Astrocyte of the hippocampus (primary cell): ENCODE measurements at places on chromosomes 11 and 22.

GRCh38 chr11:942823-943222 is 17.2 kb downstream of the AP2A2 start:
- peak; percentile 71 for DNase-seq

DNA sequence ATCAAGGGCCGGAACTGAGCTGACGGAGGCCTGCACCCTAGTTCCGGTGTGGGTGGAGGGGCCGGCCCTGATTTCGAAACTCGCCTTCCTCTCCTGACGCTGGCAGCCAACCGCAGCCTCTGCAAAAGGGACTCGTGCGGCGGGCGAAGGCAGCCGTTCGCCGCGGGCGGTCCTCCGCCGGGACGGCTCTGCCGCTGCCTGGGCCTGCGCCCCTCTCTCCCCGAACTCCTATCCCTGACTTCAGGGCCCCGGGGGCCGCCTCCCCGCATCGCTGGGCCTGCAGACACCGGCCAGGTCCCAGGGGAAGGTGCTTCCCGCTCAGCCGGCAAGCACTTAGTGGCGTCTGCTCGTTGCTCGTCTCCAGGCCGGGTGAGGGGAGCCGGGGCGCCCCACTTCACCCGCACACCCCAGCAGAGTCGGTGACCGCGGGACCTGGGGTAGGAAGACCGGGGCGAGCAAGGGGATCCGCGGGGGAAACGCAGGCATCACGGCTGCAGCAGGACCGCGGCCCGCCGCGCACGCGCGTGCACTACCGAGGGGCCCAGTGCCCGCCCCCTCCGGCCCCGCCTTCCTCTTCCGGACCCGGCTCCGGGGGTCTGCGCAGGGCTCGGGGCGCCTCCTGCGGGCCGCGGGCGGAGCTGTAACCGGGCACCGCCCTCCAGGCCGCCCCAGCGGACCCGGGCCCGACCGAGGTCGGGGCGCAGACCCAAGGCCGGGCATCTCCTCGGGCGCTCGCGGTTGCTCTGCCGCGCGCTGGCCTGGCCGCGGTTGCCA is 464 bp upstream of the ANKRD13D start:
- DNase-seq = peak; percentile 94

GRCh38 chr11:76693806-76694205 is 23.3 kb upstream of the LRRC32 start:
- no peak for DNase-seq

DNA sequence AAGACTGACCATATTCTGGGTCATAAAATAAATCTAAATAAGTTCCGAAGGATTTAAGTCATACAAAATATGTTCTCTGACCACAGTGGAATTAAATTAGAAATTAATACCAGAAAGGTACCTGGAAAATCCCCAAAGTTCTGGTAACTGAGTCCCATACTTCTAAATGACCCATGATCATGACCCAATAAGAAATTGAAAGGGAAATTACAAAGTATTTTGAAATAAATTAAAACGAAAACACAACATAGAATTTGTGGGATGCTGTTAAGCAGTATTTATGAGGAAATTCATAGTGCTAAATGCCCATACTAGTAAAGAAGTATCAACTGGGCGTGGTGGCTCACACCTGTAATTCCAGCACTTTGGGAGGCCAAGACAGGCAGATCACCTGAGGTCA is 23.4 kb upstream of the IL10RA start:
- DNase-seq = no peak

DNA sequence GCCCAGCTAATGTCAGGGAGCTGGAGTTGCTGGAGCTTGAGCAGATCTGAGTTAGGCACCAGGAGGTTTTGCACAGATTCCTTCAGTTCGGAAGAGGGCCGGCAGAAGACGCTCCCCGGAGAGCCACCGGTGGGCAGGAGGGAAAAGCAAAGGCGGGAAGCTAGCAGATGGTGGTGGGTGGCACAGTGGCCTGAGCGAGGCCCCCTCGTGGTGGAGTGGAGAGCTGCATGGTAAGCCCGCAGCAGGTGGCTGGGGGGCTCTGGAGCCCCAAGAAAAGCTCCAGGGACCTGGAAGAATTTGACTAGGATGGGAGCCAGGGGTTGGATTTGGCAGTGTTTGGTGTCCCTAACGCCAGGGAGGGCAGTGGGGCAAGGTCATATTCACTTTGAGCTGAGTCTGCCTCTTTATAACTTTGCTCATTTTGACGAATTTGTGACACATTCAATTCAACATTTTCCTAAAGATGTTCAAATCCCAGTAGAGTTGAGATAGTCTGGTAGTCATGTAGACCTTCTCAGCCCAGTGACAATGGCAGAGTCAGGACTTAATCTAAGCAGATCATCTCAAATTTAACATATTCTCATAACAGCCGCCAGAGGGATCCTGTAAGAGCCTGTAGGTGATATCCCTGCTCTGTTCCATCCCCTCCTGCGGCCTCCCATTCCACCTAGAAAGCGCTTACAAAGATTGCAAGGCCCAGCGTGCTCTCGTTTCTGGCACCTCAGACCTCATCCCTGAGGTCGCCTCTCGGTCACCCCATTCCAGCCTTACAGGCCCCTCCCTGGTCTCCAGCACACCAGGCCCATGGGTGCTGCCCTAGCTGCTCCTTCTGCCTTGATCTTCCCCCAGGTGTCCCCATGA is 57.9 kb downstream of the TRIM29 start:
- DNase-seq = no peak

DNA sequence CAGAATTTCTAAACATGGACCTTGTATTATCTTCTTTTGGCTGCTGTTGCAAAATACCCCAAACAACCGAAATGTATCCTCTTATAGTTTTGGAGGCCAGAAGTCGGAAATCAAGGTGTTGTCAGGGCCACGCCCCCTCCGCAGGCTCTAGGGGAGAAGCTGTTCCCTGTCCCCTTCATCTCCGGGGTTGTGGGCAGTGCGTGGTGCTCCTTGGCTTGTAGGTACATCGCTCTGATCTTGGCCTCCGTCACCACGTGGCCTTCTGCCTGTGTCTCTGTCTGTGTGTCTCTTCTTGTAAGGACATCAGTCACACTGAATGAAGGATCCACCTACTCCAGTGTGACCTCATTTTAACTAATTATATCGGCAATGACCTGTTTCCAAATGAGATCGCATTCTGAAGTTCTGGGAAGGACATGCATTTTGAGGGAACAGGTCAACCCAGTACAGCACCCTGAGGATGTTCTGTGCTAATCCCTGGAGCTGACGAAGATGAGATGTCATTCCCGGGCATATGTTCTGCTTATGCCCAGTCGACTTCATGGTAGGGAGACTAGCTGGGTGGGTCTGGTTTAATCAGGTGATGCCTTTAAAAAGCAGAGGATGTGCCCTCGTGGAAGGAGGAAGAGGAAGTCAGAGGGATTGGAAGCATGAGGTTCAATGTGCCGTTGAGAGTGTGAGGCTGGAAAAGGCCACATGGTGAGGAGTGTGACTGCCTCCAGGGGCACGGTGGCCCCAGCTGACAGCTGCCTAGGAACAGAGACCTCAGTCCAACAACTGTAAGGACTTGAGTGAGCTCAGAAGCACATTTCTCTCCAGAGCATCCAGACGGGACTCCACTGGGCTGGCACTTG is 531.1 kb downstream of the TBC1D22A start:
- no peak for DNase-seq
